Stimulated activated CD8-positive, alpha-beta memory T cell treated with anti-CD3 and anti-CD28 coated beads, Interleukin-15, amount 100 ng/mL, for 1 hour (primary cell): ENCODE measurements at places on chromosomes 4 and X.

DNA sequence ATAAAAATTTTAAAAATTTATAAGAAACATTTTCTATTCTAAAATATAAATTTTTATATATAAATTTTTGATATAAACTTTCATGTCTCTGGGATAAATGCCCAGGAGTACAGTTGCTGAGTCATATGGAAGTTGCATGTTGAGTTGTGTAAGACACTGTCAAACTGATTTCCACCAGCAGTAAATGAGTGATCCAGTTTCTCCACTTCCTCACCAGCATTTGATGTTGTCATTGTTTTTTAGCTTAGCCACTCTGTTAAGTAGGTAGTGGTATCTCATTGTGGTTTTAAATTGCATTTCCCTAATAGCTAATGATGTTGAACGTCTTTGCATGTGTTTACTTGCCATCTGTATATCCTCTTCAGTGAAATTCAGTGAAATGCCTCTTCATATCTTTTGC is 66.5 kb downstream of the MAMLD1 start:
- no peak for DNase-seq

- DNase-seq, result peak; percentile 44
These were observed 10.6 kb upstream of the ELF4 start for GRCh38 chrX:130120746-130121504.

DNA sequence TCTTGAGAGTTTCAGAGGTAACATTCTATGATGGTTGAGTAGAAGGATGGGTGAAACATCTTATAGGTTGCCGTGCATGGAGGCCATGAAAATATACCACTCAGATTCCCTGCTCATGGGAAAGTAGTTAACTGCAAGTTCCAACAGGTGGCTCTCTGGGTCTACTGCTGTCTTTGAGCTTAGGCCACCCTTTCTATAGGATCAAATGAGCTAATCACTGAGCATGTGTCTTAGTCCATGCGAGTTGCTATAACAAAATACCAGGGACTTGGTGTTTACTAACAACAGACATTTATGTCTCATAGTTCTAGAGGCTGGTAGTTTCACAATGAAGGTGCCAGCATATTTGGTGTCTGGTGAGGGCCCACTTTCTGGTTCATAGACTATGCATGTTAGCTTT is 144.8 kb upstream of the UNC5C start:
- DNase-seq, result no peak

DNA sequence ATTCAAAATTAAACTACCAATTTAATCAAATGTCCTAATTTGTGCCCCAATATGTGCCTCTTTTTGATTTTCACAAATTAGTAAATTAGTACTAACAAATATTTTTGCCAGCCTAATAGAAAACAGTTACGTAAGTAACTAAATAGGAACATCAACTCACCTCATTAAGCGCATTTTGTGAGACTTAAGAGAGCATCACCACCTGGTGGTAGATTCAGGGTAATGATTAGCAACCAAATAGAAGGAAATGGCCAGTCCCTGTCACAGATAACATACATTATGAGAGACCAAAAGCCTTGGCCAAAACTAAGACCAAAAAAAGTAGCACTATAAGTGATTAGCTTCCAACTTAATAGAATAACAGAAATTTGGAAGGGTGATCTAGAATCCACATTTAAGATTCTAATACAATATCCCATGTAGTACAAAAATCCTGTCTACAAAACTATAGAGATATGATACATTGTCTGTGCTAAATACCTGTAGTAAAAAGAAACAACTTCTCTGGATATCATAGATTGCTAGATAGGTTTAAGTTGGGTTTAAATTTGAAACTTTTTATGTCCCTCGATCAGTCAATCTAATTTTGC is 46.7 kb downstream of the C4orf46 start:
- no peak for DNase-seq
